GDM1 (cell line): ENCODE measurements at places on chromosomes 1 and 21.

DNA sequence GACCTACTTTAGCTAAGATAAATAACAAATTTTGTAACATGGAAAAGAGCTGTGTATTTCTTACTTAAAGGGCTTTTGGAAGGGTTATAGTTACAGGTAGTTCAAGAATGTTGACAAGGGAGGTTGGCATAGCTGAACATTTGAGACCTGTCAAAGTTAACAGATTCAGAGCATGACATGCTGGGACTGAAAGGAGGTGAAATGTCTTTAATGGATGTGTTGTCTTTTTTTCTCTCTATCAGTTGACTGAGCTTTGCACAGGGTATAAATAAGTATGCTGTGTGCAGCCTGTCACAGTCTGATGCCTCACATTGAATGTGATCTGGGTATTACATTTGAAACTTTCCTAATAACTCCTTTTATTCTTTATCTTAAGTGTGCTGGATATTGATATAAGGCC lies 411.9 kb upstream of the ZP4 start:
- no peak for DNase-seq

- peak; percentile 26 for DNase-seq
These were observed 131.9 kb downstream of the CRB1 start for GRCh38 chr1:197399755-197400521.

DNA sequence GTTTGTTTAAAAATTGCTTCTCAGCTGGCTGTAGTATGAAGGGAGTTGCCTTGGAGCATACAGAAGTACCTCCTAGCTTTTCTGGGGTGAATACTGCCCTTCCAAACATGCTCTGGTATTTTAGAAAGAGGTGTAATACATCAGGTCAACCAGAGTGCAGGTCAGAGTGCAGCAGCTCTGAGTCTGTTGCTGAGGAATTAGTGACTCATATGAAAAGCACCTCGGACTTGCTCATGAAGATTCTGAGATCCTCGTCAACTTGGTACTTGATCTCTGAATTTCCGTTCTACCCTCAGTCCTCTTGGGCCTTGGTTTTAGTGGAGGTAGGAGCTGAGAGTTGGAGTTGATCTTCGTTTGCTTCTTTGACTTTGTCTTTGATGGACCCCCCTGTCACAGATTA lies 67.3 kb downstream of the NOS1AP start:
- DNase-seq: no peak

GRCh38 chr21:33127154-33127867 lies 57.4 kb downstream of the OLIG1 start:
- peak; percentile 60 for DNase-seq

DNA sequence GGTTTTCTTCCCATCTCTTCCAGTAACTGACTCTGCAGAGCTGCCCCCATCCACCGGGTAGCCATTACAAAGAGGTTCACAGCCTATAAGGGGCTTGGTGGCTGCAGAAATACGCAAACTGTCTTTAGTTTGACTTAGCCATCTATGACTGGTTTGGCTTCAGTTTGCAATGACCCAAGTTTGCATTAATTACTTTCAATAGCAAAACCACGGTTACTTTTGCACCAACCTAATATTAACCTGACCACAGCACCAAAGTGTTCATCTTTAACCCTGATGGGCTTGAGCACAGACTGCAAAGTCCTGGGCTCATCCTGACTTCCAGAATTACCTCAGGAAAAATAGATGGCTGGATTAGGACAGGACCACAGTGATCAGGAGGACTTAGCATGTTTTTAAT lies 2.2 kb upstream of the HAO2 start:
- DNase-seq: no peak

DNA sequence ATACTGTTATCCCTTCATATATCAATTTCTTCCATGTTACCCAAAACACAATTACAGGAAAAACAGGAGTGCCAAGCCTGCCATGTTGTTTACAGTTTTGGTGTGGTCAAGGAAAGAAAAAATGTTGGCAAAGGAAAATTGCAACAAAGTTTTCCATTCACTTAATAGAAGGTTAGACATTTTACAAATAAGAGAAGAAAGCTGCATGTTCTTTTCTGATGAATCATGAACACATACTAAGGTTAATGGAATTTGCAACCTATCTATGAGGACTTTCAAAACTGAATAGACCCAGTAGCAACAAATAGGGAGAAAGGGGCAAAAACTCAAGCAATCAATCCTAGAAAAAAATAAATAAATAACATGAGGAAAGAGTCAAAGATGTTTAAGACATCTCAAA lies 556.7 kb downstream of the DPYD start:
- no peak for DNase-seq

DNA sequence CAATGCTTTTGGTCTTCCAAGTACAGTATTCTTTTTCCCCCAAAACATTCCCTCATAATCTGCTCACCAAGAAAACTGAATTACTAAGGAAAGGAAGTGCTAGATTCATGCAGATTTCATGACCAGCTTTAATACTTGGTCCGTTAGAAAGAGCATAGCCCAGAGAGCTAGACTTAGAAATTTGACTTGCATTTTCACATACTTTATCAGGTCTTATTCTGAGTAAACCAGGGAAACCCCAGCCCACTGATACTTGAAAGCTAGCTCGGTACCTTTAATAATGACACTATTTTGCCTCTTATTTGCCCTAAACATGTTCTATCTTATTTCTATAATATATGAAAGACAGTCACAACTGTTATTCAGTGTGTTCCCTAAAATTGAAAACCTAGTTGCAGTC lies 204.5 kb downstream of the TTLL7 start:
- no peak for DNase-seq

GRCh38 chr1:160576390-160576789 lies 2.9 kb downstream of the CD84 start:
- DNase-seq: no peak

GRCh38 chr1:166915941-166916340 lies 39.9 kb upstream of the TADA1 start:
- DNase-seq: no peak

- peak; percentile 48 for DNase-seq
These were observed 112.9 kb upstream of the IPO9 start for GRCh38 chr1:201715801-201716741.

- DNase-seq: no peak
These were observed 25.2 kb upstream of the GNPAT start for GRCh38 chr1:231215681-231216385.

DNA sequence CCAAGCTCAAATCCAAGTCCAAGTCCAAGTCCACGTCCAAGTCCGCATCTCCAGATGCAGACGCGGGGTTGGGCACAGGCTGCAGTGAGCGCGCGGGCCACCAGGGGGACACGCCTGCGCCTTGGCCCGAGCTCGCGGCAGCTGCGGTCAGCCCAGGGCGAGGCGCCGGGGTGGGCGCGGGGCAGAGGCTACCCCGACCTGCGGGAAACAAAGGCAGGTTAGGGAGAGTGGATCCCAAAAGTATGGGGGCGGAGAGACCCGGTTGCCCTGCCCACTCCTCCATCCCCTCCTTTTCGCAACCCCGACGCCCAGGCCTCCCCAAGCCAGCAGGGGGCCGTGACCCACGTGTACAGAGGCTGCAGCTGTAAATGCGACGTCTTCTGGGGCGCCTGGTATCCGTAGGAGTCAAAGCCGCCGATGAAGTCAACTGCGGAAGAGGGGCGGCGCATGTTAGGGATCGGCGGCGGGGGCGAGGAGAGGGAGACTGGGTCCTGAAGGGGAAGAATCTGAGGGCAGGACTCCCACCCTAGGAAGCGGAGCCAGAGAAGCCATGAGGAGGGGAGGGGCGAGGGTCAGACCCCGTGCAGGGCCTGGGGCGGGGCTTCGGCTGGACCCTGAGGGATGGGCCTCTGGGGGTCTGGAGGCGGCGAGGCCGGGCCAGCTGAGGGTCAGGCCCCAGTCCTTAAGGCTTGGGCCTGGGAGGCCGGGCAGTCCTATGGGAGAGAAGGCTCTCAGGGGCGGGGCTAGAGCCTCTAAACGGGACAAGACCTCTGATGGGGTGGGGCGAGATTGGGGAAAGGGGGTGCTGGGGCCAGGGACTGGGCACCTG lies 58.0 kb downstream of the NKAIN1 start:
- peak; percentile 18 for DNase-seq

DNA sequence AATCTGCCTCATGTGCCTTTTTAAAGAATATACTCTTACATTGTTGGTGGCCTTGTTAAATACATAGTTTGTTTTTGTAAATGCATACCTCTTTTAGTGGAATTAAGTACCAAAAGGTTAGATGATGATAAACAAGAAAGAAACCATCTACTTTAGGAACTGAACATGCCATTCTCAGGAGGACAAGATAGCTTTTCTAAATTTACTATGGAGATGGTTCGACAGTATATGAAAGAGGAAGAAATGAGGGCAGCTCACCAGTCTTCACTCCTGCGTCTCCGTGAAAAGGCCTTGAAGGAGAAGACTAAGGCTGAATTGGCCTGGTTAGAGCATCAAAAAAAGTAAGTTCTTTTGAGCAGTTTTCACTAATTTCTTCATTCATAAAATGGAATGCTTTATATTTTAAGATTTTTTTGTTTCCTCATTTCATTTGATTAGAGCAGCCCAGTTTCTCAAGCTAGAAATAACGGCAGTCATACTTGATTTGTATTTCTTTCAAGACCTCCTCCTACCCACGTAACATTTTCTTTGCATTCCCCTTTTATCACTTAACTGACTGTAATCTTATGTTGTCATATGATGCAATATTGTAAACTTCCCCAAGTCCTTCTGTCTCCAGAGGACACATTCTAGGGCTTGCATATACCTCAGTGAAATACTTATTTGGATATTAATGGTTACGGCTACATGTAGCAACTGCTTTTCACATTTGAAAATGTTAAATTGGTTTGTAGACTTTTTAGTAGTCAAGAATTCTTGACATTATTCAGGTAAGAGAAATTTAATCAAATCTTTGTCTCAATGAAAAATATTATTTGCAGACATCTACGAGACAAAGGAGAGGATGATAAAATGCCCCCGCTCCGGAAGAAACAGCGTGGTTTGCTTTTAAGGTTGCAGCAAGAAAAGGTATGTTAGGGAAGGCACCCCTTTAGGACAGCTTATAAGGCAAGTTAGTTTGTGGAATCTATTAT lies 99.3 kb downstream of the CEP350 start:
- no peak for DNase-seq

DNA sequence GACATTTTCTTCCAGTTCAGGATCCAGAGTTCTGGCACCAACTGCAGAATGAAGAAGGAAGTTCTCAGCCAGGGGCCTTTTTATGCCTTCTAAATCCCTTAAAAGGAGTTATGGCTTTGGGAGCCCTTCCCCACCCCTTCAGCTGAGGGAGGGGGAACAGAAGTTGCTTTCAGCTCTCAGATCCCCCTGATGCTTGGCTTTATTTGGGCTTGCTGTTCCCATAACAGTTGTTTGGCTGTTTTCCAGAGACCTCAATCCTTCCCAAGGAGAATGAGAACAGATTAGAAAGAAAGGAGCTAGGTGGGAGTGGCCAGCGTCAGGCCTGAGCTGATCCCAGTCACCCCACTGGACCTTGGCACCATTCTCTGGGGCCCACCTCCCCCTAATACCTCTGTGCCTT lies at the start of gene RPE65:
RPE65 (minus strand) TSS at position 54 of the 400 bp plus-strand sequence; CDS start at position 5, 49 bp downstream.
- DNase-seq: no peak

DNA sequence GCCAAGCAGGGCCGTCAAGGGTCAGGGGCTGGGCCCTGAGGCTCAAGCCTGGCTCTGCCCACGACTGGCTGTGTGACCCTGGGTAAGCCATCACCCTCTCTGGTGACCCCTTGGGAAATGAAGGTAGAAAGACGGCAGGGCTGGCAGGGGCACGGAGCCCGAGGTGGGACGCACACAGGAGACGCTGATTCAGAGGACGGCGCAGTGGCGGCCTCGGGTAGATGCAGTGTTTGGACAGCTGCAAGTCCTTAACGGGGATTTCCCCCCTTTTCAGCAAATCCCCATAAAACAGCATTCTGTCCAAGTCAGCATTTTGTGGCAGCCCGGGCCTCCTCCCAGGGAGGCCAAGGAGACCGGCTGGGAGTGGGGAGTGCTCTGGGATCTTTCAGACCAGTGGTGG lies 16.7 kb downstream of the COL8A2 start:
- DNase-seq: no peak

- DNase-seq: no peak
These were observed 147.0 kb upstream of the COA6 start for GRCh38 chr1:234226113-234226818.

GRCh38 chr1:70528590-70529333 lies 117.7 kb downstream of the CTH start:
- DNase-seq: peak; percentile 26
